ENCODE measurements at places on chromosomes 3 and 15.

GRCh38 chr15:74901612-74902063 is 5.0 kb downstream of the FAM219B start:
- no peak for DNase-seq

DNA sequence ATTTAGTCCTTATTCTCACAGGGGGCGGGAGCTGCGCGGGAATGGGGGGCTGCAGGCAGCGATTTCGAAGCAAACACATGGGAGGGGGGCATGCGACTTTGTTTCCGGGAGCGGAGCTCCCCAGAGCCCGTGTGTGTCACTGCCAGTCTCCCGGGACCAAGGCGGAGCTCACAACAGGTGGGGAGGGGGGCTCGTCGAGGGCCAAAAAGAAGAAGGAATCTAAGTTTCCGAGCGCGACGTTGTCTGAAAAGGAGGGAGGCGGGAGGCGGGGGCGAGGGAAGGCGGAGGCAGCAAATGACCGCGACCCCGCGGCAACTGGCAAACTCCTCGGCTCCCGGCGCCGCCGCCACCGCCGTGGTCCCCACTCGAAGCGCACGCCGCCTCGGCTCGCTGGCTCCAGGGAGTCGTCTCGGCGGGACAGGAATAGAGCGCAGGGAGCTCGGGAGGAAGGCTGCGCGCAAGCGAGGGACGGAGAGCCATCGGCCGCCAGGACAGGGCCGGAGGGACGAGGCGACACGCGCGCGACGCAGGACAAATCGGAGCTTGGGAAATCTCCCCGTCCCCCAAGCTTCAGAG is 1.4 kb downstream of the FOXP1 start:
- DNase-seq: peak; percentile 47

- no peak for DNase-seq
Observed at GRCh38 chr15:100202309-100202960, 139.3 kb downstream of the ADAMTS17 start.

- DNase-seq: no peak
Observed at GRCh38 chr15:67040277-67040676, 25.1 kb upstream of the SMAD3 start.

DNA sequence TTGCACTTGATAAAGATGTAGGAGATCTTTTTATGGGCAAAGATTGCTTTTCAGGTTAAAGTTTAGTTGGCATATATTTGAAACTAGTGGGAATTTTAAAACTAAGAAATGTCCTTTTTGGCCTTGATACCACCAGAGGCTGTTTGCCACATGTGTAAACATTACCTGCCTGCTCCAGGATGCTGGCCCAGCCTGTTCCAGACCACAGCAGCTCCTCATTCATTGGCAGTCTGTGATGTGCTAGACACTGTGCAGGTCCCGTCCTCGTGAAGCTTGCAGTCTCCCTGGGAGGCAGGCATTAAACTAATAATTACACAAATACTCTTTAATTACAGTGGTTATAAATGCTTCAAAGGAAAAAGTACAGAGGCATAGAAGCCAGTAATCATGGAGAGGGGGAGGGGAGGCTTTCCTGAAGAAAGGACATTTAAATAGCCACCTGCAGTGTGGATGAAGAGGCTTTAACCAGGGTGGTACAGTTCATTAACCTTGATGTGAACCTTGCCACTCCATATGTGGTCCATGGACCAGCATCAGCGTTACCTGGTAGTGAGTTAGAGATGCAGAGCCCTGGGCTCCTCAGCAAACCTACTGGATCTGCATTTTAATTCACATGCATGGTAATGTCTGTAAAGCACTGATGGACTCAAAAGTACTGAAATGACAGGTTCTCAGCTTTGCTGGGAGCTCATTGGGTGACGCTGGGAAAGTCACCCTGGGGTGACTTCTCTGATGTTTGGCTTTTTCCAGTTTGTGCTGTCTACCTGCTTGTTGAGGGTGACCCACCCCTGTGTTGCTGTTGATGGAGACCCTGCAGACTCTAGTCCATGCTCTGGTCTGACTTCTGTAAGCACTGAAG is 5.3 kb downstream of the ZNF710 start:
- DNase-seq: no peak

GRCh38 chr15:69035205-69035917 is 20.9 kb downstream of the NOX5 start:
- no peak for DNase-seq

- DNase-seq: no peak
Observed at GRCh38 chr15:101326462-101327146, 31.6 kb upstream of the SNRPA1 start.

DNA sequence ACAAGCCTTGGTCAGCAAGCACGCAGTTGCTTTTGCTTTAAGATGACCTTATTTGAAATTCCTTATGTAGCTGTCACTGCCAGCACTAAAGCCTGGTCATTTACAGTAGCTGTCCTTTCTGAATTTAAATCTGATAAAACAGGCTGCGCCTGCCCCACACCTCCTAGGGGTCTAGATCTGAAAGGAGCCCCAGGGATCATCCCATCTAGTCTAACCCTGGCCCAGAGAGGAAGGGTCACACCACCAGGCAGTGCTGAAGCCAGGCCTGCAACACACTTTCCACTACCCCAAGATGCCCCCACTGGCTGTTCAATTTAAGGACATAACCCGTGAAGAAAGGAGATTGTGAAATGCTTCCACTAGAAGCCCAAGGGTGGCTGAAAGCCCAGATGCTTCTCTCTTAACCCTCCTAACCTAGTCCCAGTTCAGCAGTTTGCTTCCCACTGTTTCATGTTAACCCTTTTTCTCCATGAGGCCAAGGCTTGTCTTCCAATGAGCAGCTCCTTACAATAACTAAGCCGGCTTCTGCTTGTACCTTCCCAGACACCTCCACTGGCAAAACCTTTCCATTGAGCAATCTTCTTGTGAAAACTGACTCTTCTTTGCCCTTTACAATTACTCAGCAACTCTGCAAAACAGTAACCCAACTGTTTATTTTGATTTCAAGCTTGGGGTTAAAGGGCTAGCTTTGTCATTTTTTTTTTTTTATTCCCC is 198.9 kb upstream of the LPP start:
- no peak for DNase-seq

DNA sequence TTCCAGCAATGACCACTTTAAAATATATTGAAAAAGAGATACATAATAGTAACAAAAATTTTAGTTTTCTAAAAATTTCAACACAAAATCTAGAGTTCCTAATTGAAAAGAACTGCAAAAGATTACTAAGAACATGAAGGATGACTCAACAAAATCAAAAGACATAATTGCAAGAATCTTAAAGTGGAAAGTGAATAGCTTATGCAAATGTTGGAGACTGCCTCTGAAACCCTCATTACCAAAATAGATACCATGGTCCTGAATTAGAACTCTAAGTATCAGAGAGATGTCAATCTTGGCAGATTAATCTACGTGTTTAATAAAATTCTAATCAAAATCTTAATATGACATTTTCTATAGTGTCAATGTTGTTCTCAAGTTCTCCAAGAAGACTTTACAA is 60.7 kb upstream of the SGO1 start:
- DNase-seq: no peak
